WTC11 (cell line): ENCODE measurements at places on chromosomes 16 and 17.

GRCh38 chr17:45306623-45307022 is 10.2 kb downstream of the MAP3K14 start:
- DNase-seq, result no peak

DNA sequence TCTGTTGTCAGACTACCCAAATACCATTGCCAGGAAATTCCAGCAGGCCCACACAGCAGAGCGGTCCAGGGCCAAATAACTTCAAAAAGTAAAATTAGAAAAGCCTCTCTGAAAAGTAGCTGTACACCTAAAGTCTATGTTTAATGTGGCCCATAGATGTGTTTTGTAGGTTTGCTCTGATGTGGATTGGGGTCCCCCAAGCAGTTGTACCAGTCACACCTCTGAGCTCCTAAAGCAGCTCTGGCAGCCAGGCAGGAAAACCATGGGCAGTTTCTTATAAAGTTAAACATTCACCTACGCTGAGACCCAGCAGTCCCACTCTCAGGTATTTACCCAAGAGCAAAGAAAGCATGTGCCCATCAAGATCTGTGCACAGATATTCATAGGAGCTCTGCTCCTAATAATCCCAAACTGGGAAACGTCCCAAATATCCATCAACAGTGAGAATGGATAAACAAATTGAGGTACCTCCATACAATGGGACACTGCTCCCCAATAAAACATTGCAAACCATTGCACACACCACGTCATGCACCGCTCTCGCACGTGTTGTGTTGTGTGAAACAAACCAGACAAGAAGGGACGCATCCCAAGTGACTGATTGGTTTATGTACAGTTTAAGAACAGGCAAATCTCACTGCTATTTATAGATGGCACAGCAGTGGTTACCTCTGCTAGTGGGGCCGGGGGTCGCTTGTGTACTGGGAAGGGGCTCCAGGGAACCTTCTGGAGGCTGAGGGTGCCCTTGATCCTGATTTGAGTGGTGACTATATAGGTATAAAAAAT is 15.8 kb upstream of the PRM1 start:
- no peak for DNase-seq

DNA sequence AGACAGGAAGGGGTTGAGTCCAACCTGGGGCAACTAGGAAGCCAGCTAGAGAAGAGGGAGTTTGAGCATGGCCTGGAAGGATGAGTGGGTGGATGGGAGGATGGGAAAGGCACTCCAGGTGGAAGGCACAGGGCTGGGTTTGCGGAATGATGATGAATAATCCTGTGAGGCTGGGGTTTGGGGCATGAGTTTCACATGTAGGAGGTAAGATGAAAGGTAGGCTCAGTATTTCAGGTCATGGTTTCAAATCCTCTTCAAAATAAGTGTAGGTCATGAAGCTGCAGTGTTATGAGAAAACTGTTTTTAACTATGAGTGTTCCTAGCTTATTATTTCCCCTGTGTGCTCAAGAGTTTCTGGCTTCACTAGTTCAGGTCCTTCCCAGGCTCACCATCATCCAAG is 130.3 kb downstream of the SKAP1 start:
- no peak for DNase-seq

DNA sequence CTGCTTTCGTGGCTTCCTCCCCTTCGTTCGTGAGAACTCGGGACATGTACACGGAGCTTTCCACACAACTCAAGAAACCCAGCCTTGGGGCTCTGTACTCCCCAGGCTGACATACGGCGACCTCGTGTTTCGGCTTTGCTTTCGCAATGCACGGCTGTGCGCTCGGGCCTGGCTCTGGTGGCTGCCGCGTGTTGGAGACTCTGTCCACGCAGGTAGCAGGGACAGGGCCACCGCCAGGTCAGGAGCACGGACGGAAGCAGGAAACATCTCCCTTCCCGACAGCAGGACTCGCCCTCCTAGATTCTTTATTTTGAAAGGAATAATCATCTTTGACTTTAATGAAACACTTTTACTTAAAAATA is 17.3 kb downstream of the UTS2R start:
- DNase-seq, result no peak

- no peak for DNase-seq
Observed at GRCh38 chr17:10285896-10286295, 86.9 kb downstream of the MYH13 start.

DNA sequence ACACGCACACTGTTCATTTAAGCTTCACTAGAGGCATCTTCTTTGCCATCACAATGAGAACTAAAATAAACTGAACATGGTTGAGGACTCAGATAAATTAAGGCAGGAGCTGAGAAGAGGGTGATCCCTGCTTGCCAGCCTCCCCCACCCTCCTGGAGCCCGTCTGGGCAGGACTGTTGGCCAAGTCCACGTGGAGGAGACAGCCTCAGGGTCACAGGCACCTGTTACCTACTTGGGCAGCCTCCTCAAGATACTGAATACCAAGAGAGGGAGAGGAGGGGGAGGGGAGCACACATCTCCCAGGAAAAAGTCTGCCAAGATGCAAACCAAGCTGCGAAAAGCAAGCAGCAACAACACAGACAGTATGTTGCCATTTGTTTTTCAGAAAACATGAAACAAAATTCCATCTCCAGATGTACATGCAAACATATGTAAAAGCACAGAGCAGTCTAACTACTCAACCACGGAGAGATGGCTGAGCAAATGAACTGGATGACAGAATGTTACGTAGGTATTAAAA is 67.4 kb downstream of the SLC39A11 start:
- no peak for DNase-seq

DNA sequence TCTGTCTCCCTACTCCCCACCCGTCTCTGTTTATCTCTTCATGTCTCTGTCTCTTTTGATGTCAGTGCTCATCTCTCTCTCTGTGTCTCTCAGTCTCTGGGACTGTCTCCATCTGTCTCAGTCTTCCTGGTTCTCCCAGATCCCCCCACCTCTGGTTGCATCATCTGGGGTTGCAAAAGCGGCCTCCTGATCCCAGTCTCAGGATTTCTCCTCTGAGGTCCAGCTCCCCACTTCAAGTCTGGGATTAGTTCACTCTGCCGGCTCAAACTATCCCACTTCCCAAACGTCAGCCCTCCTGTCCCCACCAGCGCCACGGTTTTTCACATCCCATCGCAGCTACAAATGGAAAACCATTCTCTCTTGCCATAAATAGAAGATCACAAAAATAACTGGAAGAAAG is 9.0 kb downstream of the TEKT5 start:
- DNase-seq, result no peak

GRCh38 chr16:56005958-56006357 is 130.8 kb upstream of the CES5A start:
- no peak for DNase-seq

DNA sequence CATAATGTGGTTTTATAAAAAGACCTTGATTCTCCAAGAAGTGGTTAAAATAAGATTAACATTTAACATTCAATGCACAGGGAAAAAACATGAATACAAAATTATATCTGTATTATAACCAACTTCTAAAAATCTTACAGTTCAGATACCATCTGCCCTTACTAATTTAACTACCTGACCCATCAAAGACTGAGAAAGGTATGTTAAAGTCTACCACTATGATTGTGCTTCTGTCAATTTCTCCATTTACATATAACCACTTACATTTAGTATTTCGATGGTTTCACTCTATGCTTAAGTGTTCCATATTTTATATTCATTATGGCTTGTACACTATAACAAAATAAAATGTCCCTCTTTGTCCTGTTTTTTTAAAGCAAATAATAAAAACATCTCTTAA is 14.6 kb downstream of the AP1G1 start:
- no peak for DNase-seq

DNA sequence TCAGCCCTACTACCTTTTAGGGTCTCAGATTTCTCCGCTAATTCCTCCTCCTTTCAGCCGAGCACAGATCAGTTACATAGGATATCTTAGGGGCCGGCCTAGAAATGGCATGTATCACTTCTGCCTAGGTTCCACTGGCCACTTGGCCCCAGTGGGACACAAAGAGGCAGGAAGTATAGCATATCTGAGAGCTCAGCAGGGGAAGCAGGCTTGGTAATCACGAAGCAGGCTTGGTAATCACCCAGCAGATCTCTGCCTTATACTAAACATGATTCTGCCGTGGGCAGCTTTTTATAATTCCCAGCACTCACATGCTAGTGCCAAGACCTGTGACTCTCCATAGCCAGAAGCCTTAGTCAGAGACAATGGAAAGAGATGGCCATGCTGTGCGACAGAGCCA is 59.6 kb upstream of the CACNG5 start:
- no peak for DNase-seq

- no peak for DNase-seq
Observed at GRCh38 chr17:80765241-80765961, 220.8 kb downstream of the RPTOR start.

- no peak for DNase-seq
Observed at GRCh38 chr17:67431249-67432015, 54.4 kb downstream of the PITPNC1 start.

DNA sequence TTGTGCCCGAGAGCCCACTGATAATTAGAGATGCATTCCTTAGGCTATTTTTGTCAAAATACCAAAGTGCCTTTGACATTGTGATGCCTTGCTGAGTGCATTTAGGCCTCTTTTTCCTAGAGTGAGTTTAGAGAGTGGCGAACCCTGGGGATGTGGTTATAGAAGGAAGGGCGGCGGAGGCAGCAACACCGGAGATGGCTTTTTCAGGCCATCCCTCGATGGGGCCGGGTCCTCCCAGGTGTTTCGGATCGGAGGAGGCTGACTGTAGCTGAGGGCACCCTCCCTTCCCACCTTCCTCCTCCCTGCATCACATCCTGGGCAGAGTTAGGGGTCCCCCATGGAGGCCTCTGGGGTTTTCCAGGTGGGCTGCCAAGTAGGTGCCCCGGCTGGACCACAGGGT is 6.6 kb upstream of the SNAI3 start:
- no peak for DNase-seq

- no peak for DNase-seq
Observed at GRCh38 chr17:81433656-81434055, 38.4 kb downstream of the BAHCC1 start.

DNA sequence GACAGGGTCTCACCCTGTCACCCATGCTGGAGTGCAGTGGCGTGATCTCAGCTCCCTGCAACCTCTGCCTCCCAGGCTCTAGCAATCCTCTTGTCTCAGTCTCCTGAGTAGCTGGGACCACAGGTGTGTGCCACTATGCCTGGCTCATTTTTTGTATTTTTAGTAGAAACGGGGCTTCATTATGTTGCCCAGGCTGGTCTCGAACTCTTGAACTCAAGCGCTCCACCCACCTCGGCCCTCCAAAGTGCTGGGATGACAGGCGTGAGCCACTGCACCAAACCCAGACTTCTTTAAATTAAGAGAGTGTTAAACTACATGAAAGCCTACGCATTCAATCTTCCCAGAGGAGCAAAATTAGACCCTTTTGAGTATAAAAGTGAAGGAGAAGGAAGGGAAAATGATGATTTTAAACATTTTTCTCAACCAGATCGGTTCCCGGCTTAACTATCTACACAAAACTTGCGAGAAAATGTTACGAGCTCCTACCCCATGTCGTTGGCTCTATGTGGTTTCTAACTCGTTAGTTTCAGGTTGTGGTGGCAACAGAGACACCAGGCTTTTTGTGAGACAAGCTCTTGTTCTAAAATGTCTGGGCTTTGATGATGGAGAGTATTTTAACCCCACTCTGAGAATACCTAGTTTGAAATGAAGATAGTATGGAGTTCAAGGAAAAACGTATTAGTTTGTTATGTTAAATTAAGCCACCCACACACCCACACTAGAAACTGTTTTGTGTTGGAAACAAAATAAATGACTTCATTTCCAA is 26.3 kb downstream of the STAT5B start:
- no peak for DNase-seq

- no peak for DNase-seq
Observed at GRCh38 chr17:13425390-13425789, 176.3 kb downstream of the HS3ST3A1 start.
